ENCODE measurements at places on chromosomes 2 and 18.

GRCh38 chr2:33084433-33084832 lies 137.7 kb downstream of the LTBP1 start:
- no peak for DNase-seq

DNA sequence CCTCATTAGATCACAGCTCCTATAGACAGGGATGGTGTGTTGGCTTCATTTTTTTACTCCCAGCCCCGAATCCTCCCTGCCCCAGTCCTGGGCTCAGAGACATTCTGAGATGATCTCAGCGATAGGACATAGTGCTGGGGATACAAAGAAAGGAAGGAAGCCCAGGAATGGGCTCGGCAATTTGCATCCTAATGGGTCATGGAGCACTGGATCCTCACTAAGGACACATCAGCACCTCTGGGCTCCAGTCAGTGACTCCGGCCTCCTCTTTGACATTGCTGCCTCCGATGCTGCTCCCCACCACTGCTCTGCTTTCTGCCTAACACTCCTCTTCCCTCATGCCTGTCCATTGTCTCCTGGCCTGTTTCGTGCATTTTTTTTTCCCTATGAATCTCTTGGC lies 489.1 kb downstream of the STK39 start:
- DNase-seq = no peak

DNA sequence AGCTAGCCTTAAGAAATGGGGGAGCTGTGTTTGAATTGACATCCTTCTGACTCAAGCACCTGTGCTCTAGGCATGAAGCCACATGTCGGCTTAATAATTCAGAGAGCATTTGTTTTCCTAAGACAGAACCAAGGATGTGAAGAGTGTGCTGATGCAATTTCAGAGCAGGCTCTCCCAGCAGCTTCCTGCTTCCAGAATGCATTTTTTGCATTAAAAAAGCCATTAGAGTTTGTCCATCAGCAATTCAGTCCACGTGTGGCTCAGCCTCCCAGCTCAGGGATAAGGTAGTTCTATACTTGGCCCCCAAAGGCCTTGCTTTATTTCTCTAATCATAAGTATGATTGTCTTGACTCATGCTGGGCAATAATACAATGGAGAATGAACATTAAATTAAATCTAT lies 37.7 kb downstream of the DOCK10 start:
- DNase-seq = no peak

GRCh38 chr2:42795841-42796301 lies 3.5 kb upstream of the HAAO start:
- DNase-seq = no peak

DNA sequence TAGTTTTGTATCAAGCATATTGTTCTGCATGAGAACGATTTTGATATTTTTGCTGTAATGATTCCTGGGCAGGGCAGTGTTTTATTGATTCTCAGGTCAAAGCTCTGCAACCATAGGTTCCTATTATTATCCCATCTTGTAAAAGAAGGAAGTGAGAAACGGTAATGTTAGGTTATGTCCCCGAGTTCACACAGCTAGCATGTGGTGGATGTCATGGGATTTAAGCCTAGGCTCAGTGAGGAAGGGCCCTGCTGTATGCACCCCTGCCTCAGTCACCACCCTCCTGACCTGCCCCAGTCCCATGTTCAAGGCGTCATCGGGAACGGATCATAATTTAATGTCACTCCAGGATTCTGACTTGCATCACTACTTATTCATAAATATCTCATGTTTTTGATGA lies 10.7 kb downstream of the ACP1 start:
- DNase-seq = no peak

DNA sequence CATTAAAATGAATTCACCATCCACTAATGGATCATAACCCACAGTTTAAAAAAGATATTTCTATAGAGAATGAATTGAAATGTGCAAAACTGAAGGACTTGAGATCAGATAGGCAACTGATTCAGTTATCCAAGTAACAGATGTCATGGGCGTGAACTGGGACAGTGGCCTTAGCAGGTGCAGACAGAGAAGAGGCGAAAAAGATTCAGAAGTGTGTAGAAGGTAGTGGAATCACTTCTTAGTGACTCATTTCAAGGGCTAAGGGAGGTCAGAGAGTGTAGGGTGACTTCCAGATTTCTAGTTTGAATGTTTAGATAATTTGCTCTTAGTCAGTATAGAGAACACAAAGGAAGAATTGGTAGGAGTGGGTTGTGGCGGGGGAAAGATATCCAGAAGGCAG lies 79.7 kb downstream of the EHBP1 start:
- DNase-seq = no peak

GRCh38 chr18:31195063-31195462 lies 32.4 kb upstream of the DSC1 start:
- no peak for DNase-seq

Measured in HEK293T (cell line).